Renal cortex interstitium (tissue), 15 donors: ENCODE measurements at places on chromosomes 7 and 10.

- no peak for DNase-seq
These were observed 228.5 kb downstream of the SLC25A13 start for GRCh38 chr7:96093435-96093834.

GRCh38 chr10:51369903-51370302 lies 295.6 kb downstream of the PRKG1 start:
- DNase-seq, result no peak

GRCh38 chr7:136957391-136957790 lies 88.9 kb downstream of the CHRM2 start:
- no peak for DNase-seq

DNA sequence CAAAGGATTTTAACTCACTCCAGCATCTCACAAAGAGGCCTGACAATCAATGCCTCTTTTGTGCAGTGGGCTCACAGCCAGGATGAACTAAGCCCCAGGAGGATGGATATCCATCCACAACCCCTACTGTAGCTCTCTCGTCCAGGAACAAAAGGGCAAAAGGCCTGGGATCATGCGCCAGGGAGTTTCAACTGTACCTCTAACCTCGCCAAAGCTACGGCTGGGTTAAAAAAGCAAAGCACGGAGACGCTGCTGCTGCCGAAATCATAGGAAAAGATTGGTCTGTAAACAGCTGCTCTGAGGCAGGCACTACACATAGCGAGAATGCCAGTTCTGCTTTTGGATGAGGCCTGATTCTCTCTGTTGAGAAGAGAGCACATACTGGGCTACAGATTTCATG lies 32.1 kb downstream of the VSTM4 start:
- no peak for DNase-seq

- no peak for DNase-seq
These were observed 128.3 kb downstream of the NEBL start for GRCh38 chr10:20768843-20769242.

GRCh38 chr10:8473205-8473604 lies 418.7 kb downstream of the GATA3 start:
- no peak for DNase-seq

DNA sequence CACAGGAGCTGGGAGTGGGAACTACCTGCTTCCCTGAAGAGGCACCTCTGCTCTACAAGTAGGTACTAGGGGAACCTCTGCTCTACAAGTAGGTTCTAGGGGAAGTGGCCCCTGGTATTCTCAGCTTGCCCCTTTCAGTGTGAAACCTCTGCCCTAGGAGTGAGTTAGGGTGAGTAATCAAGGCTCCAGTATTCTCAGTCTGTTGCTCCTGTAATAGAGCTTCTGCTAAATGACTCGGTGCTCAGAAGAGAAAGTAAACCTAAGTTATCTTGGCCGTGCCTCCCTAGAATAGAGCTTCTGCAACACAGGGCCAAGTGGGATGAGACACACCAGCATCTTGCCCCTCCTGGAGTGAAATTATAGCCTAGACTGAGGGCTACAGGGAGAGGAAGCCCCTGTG lies 13.4 kb upstream of the RASSF4 start:
- DNase-seq, result no peak

- no peak for DNase-seq
These were observed 465.3 kb downstream of the PLXDC2 start for GRCh38 chr10:20281579-20281978.

- DNase-seq, result no peak
These were observed 109.3 kb upstream of the KMT2C start for GRCh38 chr7:152544971-152545619.

DNA sequence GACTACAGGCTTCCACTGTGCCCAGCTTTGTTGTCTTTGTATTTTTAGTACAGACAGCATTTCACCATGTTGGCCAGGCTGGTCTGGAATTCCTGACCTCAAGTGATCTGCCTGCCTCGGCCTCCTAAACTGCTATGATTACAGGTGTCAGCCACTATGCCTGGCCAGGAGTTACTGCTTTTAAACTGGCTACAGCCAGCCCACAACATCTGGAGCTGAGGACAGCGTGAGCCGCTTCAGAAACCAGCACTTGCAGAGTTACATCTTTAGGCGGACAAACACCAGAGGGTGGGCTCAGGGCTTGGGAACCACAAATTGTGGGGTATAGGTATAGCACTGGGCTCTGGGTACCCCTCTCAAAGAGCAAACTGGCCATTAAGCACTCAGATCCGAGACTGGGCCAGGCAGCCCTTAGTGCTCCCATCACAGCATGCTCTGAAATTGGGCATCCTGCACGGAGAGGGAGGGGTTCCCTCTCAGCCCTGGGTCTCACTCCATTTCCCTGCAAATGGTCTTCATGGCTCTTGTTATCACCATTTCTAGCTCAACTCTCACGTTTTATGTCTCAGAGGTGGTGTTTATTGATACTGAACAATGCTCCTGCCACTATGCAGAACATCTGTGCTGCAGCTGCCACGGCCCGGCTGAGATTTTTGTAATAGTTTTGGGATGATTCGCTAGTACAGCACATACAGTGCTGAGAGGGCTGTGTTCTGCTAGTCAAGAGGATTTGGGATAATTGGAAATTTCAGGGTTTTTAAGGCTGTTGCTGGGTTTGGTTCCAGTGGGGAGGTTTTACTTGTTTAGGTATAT lies 146.4 kb upstream of the LYZL2 start:
- DNase-seq, result no peak

GRCh38 chr7:141167381-141167964 lies 93.6 kb downstream of the TMEM178B start:
- no peak for DNase-seq

GRCh38 chr7:200290-200689 lies 7.9 kb downstream of the FAM20C start:
- no peak for DNase-seq
